Stimulated activated CD4-positive, alpha-beta T cell treated with anti-CD3 and anti-CD28 coated beads, Interleukin-4, amount 100 ng/mL, for 1 hour (primary cell): ENCODE measurements at places on chromosomes 11 and 22.

DNA sequence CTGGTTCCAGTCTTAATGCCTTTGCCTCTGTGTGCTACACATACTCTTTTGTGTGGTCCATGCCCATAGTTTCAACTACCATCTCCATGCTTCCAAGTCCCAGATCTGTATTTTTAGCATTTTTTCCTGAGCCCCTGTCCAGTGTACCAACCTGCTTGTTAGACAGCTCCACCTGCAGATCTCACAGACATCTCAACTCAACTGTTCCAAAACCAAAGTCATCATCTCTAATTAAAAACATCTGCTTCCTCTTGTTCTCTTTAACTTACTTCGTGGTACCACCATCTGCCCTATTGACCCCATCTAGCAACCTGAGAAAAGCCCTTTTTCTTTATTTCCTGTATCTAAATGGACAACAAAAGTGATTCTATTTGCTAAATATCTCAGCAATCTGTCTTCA lies 8.6 kb upstream of the KMT2A start:
- no peak for DNase-seq

- no peak for DNase-seq
Observed at GRCh38 chr22:43230571-43230970, 43.6 kb upstream of the TTLL12 start.

GRCh38 chr22:32623943-32624342 lies 149.3 kb downstream of the FBXO7 start:
- no peak for DNase-seq

DNA sequence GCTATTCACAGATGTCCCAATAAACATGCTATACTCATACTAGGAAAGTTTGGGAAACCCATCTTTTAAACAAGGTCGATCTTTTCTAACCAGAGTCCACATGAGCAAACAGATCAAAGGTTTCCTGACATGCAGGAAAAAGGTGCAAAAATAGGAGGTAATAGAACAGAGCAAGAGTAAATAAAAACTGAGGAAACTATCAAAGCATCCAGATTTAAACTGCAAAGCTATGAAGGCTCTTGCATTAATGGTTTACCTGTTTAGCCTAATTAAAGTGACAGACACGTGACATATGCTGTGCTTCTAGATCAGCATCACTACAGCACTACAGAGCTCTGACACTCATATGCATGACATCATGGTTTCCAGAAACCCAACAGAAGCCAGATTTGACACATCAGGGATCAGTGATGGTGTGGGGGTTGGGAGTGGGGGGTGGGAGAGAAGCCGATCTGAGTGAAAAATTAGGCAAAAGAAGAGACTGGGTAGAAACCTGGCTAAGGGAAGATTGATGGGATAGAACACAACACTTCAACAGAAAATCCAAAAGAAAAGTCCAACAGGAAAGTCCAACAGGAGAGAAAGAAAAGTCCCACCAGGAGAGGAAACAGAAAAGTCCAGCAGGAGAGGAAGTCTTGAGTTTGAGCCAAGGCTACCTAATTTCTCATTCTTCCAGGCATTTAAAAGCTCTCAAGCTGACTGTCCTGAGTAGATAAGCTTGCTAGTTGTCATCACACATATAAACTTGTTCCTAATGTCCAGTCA lies 262.3 kb downstream of the SOX6 start:
- DNase-seq, result no peak

- peak; percentile 40 for DNase-seq
Observed at GRCh38 chr11:3037040-3037944, 19.9 kb downstream of the CARS1 start.

DNA sequence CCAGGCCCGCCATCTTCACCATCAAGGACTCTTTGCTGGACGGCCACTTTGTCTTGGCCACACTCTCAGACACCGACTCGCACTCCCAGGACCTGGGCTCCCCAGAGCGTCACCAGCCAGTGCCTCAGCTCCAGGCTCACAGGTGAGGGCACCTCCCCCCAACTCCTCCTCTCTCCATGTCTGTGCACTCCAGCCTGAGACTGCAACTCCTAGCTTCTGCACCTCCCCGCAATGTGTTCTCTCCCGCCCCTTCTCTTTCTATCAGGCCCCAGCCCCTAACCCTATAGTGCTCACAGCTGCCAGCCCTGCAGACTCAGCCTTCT lies 4.4 kb downstream of the RAD9A start:
- DNase-seq, result no peak

DNA sequence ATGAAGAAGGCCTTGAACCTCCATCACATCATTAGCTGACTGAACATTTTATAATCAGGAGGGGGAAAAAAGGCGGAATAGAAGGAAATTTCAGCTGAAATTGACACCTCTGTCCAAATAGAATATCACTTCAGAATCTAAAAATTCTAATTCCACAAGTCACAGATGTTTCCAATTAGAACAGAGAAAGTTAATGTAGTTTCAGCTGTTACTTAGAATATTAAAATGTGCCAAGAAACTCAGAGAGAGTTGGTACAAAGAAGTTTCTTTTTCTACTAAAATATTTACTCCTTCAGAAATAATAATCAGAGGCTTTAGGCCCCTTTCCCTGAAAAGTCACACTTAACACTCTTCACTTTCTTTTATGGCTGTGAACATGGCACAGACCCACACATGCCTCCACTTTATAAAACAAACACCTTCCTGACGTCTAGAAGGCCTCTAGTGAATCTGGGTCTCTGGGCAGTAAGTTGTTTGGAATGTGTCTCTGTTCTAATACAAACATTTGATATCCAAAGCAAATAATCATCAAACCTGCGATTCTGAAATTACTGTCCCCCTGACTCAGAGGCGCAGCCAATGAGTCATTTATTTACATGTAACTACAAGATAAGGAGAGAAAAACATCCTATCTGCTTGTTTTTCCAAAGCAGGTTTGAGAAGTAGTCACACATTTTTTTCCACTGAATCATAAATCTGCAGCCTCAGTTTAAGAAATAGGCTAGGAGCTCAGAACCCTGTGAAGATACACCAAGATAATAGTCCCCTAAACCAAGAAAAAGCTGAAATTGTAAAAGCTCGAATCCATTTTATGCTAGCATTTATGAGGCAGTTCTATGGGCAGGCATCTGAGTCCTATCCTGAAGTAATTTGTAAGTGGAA lies 148.4 kb downstream of the ME3 start:
- DNase-seq, result no peak
